ENCODE measurements at places on chromosomes 12 and 14. TPM values are rescaled to one million over a fixed set of nuclear protein-coding genes. Genes with fewer than 3 reads are reported as not detected.

TXNDC16 gene
- total RNA-seq: 12.1 TPM

ATP2B1 gene
- 36.4 TPM for total RNA-seq

PTPRB gene
- total RNA-seq: 3.4 TPM

USP44 gene
- 0.02 TPM for total RNA-seq

CD163L1 gene
- 9.7 TPM for total RNA-seq

DNA sequence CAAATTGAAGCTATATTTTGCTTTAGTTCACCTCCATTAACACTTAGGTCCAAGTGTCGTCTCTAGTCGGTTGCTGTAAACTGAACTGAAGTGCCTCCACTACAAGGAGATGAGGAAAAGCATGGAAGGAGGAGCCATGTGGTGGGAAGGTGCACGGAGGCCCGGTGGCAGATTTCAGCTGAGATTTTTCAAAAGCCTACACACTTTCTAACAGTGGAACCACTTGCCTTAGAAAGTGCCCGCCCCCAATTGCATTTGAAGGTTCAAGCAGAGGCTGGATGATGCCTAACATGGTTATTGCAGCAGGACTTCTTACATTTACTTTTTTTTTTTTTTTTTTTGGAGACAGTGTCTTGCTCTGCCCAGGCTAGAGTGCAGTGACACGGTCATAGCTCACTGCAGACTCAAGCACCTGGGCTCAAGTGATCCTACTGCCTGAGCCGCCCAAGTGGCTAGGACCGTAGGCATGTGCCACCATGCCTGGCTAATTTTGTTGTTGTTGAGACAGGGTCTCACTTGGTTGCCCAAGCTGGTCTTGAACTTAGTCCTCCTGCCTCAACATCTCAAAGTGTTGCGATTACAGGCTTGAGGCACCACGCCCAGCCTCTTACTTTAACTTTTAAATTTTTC is 27.6 kb downstream of the EML1 start:
- DNase-seq: no peak

DNA sequence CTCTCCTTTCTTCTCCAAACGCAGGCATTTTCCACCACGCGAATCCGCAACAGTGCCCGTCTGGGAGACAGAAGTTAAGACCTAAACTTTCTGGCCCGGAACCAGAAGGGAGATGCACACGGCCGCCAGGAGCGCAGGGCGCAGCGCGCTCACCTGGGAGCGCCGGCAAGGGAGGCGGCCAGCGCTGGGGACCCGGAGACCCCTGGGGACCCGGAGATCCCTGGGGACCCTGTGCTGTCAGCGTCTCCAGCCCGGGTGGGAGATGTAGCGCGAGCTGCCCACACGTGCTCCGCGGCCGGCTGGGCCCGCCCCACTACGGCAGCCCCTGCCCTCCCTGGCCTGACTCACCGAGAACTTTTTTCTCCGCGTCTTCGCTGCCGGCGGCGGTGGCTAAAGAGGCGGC is 620 bp downstream of the YBX3 start:
- DNase-seq: peak; percentile 71

DNA sequence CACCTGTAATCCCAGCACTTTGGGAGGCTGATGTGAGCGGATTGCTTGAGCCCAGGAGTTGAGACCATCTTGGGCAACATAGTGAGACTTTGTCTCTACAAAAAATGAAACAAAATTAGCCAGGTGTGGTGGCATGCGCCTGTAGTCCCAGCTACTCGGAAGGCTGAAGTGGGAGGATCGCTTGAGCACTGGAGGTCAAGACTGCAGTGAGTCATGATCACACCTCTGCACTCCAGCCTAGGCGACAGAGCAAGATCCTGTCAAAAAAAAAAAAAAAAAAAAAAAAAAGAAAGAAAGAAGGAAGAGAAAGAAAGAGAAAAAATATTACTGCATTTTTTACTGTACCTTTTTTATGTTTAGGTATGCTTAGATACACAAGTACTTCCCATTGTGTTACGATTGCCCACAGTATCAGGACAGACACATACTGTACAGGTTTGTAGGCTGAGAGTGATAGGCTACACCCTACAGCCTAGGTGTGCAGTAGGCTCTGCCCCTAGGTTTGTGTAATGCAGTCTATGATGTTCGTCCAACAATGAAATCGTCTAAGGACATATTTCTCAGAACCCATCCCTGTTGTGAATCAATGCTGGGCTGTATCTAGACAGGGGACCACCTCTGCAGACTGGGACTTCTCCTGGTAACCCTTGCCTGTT is 160.4 kb upstream of the PWP1 start:
- DNase-seq: no peak

DNA sequence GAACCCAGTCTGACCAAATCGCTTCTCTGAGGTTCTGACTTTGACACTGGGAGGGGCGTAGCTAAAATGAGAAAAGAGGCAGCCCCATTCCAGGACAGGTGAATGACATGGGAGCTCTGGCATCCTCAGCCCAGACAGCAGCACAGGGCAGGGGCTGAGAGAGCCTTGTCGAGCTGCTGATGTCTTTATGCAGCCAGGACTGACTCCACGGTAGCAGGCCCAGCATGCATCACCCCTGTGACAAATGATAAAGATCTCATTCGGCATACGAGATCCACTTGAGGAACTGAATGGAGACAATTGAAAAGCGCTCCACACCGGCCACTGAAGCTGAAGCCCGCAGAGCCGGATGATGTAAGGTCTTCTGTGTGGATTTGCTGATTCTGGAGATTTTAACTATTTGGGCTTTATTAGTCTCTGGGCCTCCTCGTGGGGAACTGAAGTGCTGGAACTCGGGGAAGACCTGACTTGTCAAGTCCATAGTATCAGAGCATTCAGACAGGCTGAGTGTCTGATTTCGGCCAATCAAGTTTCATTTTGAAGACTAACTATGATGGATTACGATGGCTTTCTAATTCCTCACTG is 56.9 kb upstream of the MAP1LC3B2 start:
- no peak for DNase-seq

DNA sequence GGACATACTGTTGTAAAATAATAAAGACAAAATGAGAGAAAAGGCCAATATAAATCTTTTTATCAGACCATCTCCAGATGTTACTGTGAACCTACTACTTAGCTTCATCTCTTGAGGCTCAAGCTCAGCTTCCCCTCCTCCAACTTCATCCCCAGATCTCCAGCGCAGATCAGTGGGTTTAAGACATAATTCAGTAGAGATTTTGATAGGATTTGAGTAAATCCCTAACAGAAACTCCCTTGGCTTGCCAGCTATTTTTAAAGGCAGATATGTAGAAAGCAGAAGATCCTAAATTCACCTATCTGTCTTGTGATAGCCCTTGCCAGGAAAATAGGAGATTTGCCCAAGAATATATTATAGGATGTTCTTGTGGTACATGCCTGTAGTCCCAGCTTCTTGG is 236.7 kb downstream of the FBXL14 start:
- no peak for DNase-seq

- peak; percentile 61 for DNase-seq
Observed at GRCh38 chr14:88559852-88560251, 3.0 kb upstream of the ZC3H14 start.

GRCh38 chr12:15706010-15706676 is 83.0 kb downstream of the EPS8 start:
- no peak for DNase-seq

GRCh38 chr12:12899530-12900380 is 8.4 kb downstream of the GPRC5A start:
- peak; percentile 95 for DNase-seq

DNA sequence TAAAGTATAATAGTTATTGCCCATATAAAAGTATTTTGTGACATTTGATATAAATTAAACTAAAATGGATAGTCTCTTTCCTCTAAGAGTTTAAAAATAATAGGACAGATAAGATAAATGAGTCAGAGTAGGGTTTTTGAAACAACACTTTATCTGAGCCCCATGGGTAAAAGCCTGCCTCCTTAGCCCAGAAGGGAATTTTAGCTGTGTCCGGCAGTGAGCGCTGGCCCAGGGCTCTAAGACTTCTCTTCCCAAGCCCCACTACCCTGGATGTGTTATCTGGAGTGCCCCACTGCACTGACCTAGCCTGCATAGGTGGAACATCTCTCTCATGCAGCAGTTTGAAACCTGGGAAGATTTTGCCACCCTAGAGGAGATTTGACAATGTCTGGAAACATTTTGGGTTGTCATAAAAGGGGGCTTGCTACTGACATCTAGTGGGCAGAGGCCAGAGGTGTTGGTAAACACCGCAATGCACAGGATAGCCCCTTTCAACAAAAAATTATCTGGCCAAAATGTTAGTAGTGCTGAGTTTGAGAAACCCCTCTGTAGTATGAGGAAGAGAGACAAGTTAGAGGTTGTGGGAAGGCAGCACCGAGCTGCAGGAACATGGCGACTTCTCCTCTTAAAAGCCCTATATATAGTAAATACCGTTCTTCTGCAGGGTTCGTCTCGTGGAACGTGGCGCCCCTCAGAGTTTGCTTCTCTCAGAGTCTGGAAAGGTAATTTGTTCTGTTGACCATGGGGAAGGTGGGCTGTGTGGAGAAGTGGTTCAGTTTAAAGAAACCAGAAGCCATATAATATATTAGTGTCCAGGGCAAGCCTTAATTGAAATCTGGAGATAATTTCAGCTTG is 29.3 kb upstream of the ATF1 start:
- peak; percentile 29 for DNase-seq

- DNase-seq: no peak
Observed at GRCh38 chr12:57093415-57094207, 4.7 kb downstream of the NAB2 start.

- peak; percentile 54 for DNase-seq
Observed at GRCh38 chr12:12387501-12387900, 30.6 kb downstream of the BORCS5 start.

GRCh38 chr14:74575936-74576335 is 36.1 kb downstream of the LTBP2 start:
- DNase-seq: no peak

DNA sequence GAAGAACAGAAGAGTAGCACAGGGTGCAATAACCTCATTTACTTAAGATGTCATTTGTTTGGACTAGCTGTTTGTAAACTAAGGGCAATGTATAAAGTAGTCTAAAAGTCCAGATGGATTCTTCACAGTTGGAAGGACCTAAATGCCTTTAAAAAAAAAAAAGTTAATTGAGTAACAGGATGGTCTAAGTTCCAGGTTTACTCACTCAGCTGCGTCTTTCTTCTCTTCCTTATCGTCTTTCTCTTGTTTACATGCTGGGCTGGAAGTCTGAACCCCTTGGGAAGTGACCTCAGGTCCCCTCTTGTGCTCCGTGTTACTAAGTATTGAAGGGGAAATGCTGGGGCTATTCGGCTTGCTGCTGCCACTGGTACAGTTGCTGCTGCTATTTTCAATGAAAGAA is 82.5 kb downstream of the SH2B3 start:
- DNase-seq: no peak

DNA sequence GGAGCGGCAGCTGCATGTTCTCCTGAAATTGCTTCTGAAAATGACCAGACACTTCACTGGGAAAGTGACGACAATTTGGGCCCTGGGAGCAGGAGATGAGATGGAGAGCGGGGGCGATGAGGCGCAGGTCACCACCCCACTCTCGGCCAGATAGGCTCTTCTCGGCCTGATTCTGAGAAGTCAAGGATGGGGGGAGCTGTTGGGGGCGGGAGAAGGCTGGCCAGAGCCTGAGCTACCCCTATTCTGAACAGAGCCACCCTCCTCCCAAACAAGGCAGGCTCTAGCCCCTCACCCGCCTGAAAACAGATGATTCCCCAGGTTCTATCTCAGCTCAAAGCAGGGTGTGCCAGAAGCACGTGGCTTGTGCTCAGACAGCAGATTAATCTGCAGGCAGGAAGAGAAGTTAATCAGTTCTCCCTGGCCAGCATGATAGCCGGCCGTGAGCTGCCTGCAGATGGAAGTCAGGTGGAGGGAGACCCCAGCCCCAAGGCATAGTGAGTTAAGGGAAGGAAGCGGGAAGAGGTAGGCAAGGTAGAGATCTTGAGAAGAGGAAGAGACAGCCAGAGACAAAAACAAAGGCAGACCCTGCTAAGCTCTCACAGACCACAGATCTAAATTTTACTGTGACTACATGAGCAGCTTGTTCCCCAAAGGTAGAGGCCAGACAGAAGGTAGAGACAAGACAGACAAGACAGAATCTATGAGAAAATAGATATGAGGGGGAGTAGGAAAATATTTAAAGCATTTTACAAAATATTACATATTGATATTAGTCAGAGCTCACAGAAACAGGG is 10.9 kb upstream of the TAC3 start:
- DNase-seq: no peak

DNA sequence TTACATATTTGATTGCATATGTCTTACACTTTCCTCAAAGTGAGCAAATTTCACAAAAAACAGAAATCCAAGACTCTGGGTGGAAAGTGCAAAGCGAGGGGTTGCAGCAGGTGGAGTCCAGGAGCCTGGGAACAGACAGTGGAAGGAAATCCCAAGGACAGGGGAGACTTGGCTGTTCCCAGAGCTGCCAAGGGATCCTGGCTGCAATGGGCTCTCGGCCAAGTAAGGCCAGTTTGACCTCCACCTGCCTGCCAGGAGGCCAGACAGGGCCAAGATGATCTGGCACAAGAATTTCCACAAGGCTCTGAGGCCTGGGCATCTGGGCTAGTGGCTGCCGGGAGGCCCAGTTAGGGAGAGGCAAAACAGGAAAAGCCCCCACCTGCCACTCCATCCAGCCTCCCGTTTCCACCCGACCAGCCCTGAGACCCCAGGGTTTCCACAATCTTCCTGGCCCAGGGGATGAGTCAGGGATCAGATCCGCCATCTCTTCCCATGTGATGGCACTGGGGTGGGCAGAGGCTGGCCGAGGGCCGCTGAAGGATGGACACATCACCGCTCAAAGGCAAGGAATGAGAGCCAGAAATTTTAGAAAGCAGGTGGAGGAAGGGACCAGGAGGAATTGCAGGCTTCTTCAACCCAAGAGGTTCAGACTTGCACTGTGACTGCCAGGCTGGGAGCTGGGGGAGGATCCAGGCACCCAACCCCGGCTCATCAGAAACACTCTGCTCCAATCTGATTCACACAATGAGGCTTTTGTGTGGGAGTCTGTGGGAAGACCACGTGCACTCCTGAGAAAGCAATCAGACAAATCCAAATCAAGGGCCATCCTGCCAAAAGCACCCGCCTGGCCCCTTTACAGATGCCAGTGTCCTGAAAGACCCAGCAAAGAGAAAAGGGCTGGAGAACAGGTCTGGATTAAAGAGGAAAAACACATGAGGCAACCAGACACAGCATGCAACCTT is 16.3 kb downstream of the SCARB1 start:
- peak; percentile 22 for DNase-seq

GRCh38 chr14:21860172-21860571 is 186.6 kb upstream of the OR4E1 start:
- peak; percentile 1 for DNase-seq

- DNase-seq: no peak
Observed at GRCh38 chr12:105365231-105365630, 34.7 kb downstream of the C12orf75 start.

- peak; percentile 52 for DNase-seq
Observed at GRCh38 chr12:60494244-60494643, 898.4 kb downstream of the SLC16A7 start.
